ENCODE measurements at places on chromosomes 2 and 18.
A peak's percentile ranks its signal among the peaks of the same experiment; 100 is the strongest.

GRCh38 chr2:165287094-165287778 is 48.0 kb downstream of the SCN2A start:
- DNase-seq, result no peak

DNA sequence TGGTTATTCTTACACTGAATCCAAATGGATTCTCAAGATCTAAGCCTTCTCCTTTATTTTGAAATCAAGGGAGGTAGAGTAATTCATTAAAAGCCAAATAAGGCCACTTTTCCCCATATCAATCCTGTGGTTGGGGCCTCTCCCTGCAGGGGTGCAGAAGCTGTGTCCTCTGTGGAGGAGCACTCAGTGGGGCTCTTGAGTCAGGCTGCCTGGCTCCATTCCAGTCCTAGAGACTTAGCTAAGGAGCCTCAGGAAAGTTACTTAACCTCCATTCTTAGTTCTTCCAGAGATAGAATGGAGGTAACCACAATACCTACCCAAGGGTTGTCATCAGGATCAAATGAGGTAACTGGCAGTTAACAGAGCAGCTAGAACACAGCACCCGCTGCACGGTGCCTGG is 564.3 kb downstream of the CMPK2 start:
- no peak for DNase-seq

DNA sequence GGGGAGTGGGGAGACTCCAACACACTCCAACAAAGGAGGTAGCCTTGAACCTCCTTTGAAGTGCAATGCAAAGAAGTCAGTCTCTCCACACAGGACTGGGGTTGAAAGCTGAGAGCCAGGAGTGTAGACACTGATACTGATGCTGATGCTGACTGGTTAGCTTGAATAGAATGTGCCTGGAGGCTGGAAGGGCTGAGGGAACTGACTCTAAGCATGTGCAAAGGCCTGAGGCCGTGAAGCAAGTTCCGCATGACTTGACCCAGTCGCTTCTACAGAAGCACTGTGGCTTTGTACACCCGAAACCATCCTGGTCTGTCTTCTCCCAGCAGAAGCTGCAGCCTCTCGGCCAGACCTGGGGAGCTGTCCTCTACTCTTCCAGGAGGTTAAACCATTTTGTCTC is 10.4 kb downstream of the FOXI3 start:
- DNase-seq, result no peak

DNA sequence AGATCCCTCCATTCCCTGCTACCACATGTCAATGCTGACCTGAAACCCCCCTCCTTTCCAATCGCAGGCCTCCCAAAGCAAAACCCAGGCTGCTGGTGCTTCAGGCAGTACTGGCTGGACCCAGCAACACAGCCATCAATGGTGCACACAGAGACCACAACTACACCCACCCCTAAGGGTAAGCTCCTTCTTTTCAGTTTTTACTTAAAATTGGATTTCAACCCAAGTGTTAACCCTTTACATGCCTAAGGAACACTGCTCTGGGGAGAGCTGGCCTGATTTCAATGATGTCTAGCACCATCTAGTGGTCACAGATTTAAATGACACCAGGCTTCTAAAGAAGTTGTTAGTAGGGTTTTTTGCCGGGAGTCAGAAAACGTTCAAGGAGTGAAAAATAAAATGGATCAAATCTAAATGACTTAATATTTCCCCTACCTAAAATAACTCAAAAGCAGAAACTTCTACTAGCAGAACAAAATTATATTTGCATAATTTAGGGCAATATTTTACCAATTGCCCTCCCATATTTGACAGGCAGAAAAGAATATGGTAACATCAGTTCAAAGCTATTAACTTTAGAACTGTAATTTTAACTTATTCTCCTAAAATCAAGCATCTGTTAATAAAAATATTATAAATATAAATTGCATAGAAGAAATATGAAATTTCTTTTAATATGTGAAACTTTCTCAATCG is 24.6 kb downstream of the FECH start:
- DNase-seq, result peak; percentile 88

GRCh38 chr2:72148837-72149555 is 1.3 kb upstream of the CYP26B1 start:
- peak; percentile 70 for DNase-seq

DNA sequence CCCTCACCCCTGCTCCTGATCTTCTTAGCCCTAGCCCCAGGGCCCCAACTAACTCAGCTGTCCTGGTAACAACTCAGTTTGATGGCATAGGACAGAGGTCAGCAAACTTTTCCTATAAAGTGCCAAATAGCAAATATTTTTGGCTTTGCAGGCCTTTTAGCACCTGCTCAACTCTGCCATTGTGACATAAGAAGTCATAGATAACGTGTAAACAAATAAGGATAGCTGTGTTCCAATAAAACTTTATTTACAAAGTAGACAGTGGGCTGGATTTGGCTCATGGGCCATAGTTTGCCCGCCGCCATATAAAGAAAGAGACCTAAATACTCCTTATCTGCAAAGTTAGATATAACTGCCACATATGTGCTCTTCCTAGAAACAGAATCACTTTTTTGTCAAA is 27.3 kb upstream of the TMEM87B start:
- DNase-seq, result no peak

- DNase-seq, result peak; percentile 85
These were observed 858 bp downstream of the KCNS3 start for GRCh38 chr2:17879137-17879912.

- no peak for DNase-seq
These were observed 118.7 kb upstream of the NRP2 start for GRCh38 chr2:205563646-205564045.

DNA sequence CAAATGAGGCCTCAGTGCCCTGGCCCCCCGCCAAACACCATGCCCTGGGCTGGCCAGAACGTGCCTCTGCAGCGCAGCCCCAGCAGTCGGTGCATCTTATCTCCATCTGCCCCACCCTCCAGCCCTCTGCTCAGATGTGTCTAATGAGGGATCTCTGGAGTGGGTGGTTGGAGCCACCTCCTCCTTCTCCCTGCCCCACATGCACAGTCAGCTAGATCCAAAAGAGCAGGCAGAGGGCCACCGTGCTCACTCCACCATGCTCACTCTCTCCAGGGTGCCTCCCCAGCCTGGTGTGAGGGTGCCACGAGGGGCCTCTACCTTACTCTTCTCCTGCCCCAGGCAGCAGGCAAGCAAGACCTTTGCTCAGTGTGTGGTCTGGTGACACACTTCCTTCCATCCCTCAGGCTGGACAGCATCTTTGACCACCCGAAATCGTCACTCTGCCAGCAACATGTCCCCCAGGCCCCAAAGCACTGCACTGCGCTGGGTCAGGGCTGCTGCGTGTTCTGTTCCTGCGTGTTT is 266.1 kb upstream of the HDAC4 start:
- no peak for DNase-seq

- peak; percentile 55 for DNase-seq
These were observed 122.8 kb downstream of the TMEM200C start for GRCh38 chr18:5772306-5773105.

GRCh38 chr2:208047840-208048239 is 22.5 kb upstream of the PLEKHM3 start:
- no peak for DNase-seq

DNA sequence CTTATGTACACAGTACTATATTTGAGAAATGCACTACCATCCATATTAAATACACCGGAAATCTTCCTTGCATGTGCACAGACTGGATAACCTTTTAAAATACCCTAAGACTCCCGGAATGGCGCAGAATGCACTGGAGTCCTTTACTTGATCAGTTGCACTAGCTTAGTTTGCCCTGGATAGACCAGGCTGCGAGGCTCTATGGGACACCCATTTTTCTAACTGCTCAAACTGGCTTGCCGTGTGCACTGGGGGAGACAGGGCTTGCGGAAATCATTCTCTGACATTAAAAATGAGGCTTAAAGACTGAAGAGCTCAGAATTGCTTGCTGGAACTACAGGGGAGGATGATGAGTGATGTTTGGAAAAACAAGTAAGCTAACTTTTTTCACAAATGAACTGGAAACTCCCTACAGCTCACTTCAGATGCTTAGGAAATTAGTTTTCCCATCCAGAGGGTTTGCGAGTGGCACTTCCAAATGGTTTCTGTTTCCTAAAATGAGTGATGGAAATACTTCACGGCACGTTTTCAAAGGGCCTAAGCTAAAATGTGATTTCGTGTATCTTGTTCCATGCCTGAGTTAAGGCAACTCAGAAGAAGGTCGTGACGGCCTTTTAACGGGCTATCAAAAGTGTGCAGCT is 2.7 kb downstream of the NCK2 start:
- DNase-seq, result no peak

- DNase-seq, result peak; percentile 83
These were observed 7.0 kb downstream of the ASIC4 start for GRCh38 chr2:219521066-219521880.

- peak; percentile 57 for DNase-seq
These were observed 133.1 kb downstream of the NEDD4L start for GRCh38 chr18:58177004-58177717.

GRCh38 chr2:195659982-195660890 is 3.2 kb downstream of the SLC39A10 start:
- peak; percentile 90 for DNase-seq

DNA sequence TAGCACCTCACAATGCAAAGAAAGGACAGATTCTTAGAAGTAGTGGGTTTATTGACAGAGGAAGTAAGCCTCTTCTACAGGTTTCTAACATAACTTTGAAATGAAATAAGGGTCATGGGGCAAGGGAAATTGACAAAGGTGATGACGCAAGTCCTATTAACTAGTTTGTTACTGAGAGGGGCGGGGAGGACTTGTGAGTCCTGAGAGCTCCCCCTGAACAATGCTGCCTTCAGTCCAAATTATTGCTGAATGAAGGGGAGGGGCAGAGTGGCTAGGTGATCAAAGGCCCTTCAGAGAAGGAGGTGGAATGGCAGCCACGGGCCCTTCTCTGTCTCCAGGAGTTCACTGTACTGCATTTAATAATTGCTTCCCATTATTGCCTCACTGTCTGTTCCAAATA is 390.0 kb downstream of the MEIS1 start:
- DNase-seq, result no peak
